ENCODE measurements at places on chromosomes 6 and 20.

GRCh38 chr6:24927985-24928745 is 7.6 kb downstream of the RIPOR2 start:
- no peak for DNase-seq

DNA sequence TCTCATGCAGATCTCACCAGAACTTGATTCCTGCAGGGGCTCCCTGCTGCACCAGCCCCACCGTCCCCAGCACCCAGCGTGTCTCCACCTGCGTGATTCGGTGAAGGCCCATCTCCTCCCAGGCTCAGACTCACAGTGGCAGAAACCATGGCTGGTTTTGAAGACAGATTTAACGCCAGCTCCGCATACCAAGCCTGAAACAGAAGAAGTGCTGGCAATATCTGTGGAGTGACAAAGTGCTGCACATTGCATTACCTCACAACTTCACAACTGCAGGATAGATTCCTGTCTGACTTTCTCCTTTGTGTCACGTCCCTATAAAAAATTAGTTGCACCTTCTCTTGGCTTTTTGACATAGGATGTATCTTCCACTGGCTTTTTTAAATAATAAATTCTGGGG is 120.7 kb downstream of the TTLL2 start:
- DNase-seq: no peak

- DNase-seq: no peak
These were observed 777.7 kb downstream of the C6orf118 start for GRCh38 chr6:164531736-164532135.

DNA sequence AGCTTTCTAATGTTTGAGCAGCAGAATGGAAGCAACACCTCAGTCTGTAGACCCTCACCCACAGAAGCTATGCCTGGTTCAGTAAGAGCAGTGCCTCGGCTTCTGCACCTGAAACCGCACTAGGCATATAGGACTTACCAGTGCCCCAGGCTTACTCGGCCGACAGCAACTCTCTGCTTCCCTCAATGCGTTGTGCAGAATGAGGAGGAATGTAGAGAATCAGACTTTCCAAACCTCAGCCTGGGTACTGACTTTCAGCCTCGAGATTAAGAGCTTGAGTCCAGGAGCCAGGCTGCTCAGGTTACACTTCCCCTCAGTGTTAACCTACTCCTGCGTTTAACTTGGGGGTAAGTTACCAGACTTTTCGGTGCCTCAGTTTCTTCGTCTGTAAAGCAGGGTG is 8.6 kb downstream of the EYA2 start:
- no peak for DNase-seq

GRCh38 chr6:41446132-41446531 is 100.0 kb upstream of the FOXP4 start:
- no peak for DNase-seq

DNA sequence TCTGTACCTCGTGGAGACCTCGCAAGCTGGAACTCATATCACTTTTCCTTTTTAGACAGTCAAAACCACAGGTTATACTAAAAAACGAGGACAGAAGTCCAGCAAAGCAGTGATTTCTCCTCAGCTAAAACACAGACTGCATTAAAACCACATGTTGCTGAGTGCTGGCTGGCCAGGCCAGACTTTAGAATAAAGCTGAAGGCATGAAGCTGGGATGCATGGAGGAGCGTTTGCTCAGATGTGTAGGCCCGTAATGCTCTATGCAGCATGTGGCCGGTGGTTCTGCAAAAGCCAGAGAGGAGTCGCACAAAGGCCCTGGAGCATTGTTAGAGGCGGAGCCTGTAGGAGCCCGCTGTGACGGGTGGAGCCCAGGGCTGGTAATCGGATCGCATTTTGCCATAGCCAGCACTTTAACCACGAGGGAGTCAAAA is 83.6 kb downstream of the SMOC2 start:
- DNase-seq: no peak

- DNase-seq: no peak
These were observed 42.8 kb upstream of the AHI1 start for GRCh38 chr6:135540207-135540840.

DNA sequence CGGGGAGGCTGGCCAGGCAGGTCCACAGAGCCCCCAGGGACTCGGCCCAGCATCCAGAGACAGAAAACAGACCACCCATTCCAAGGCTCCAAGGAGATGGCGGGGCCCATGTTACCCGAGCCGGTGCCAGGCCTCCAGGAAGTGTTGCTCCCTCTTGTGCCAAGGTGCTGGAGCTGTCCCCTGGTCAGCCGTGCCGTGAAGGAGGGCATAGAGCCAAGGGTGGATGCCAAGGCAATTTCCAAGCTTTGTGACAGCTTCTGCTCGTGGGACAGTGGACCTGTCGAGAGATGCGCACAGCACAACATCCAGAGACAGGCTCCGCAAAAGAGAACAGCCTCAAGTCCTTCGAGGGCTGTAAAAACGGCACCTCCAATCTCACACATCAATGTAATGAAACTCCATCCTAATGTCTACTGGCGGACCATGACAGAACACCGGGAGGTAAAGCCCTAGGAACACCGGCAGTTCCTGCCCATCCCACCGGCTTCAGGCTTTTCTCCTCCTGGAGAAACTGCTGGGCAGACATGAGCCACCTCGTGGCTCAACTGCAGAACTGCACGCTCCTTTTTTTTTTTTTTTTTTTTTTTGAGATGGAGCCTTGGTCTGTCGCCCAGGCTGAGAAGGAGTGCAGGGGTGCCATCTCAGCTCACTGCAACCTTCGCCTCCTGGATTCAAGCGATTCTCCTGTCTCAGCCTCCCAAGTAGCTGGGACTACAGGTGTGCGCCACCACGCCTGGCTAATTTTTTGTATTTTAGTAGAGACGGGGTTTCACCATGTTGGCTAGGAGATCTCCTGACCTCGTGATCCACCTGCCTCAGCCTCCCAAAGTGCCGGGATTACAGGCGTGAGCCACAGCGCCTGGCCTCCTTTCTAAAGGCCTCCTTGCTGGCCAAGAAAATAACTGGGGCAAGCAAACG is 30.9 kb upstream of the AVP start:
- no peak for DNase-seq

- DNase-seq: no peak
These were observed at the start of gene EYS for GRCh38 chr6:65707126-65707826. Gene EYS, minus strand, starts transcription at chr6:65707226. Its CDS starts 211,816 bp downstream, at chr6:65495410.

GRCh38 chr20:39333211-39333610 is 371.1 kb downstream of the DHX35 start:
- no peak for DNase-seq

DNA sequence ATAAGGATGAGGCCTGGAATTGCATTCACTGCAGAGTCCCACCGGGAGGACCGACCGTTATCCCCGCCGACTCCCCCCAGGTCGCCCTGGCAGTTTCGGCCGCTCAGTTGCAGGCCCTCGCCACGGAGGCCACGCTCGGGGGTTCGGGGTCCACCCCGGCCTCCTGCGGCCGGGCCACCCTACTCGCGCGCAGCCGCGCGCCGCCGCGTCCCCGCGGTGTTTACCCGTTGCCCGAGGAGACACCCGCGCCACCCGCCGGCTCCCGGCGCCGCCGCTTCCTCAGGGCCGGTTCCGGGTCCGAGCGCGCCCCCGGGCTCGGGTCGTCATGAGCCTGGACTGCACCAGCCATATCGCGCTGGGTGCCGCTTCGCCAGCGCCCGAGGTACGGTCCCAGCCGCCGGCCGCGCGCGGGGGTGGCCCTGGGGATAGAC is at the start of gene CCDC170:
Gene CCDC170, plus strand, starts transcription at position 214 of the 431 bp plus-strand sequence. Its CDS starts 112 bp downstream, at position 326.
- no peak for DNase-seq

DNA sequence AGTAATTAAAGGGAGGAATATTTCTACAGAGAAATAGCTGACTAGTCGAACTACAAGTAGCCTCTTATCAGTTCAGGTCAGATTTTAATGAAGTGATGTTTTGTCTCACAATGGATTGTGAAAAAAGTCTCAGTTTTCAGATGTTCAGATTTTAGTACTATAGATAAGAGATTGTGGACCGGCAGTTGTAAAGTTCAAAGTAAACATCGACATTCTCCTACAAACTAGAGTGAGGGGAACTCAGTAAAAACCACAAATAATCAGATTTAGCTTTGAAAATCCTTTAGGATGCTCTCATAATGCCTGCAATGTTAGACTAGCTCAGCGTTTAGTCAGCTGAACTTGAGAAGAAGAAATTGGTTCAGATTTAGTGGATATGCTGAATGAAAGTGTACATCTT is 39.9 kb downstream of the RCAN2 start:
- DNase-seq: no peak

DNA sequence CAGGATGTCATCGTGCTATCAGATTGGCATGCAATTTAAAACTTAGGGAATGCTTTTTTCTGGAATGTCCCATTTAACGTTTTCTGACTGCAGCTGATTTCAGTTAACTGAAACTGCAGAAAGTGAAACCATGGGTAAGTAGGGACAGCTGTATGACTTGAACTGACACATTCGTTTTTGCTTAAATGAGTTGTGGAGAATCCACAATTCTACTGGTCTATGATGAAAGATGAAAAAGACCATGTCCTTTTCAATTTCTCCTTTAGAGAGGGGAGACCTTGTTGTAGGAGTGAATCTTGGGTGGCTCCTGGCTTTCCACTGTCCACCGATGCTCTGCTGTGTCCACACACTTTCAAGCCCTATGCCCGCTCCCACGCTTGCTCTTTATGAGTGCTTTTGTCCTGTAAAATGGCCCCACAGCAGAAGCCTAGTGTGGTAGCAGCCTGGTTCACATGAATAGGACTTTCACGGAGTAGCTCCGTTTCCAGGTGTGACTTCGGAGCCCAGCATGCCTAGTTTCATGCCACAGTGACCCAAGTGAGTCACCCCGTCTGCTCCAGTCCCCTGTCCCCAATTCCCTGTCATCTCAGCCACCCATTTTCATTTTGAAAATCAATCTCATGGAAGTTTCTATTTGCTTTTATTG is 21.9 kb downstream of the DYNLT1 start:
- no peak for DNase-seq

- DNase-seq: no peak
These were observed 35.3 kb downstream of the KIAA0408 start for GRCh38 chr6:127423921-127424320.

- DNase-seq: no peak
These were observed 114.6 kb upstream of the HSF2 start for GRCh38 chr6:122284848-122285247.

DNA sequence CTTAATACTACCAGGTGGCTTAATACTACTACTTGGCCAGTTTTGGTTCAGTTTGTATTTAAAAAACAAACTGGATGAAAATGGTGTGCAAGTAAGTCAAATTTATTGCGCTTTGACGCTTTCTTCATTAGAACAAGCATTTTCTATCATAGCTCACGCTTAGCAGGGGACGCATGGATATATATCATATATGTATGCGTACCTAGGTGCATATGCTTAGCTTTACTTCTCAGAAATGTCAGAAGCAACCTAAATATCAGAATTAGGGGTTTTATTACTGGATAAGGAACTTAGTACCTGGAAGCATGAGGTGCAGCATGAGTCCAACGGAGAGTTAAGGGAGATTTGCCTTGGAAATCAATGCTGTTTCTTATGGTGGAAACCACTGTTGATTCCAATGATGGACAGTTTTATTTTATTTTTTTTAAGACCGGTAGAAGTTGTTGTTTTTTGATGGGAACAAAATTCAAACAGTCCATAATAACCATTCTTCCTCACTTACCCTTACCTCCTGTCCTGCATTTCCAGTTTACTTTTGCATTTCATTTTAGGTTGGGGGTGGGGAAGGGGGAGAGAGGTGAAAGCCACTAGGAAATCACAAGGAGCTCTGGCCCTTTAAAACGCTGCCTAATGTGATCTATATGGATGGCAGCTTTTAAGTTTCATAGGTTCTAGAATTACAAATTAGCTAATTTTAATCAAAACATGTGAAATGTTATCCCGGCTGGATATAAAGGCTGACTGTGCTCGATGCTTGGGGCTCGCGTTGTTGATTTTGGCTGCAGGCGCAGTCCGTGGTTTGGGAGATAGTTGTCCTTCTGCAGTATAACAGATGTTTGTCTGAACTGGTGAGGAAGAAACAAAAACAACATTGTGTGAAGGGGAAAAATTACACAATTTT is 2.1 kb downstream of the SOBP start:
- no peak for DNase-seq

DNA sequence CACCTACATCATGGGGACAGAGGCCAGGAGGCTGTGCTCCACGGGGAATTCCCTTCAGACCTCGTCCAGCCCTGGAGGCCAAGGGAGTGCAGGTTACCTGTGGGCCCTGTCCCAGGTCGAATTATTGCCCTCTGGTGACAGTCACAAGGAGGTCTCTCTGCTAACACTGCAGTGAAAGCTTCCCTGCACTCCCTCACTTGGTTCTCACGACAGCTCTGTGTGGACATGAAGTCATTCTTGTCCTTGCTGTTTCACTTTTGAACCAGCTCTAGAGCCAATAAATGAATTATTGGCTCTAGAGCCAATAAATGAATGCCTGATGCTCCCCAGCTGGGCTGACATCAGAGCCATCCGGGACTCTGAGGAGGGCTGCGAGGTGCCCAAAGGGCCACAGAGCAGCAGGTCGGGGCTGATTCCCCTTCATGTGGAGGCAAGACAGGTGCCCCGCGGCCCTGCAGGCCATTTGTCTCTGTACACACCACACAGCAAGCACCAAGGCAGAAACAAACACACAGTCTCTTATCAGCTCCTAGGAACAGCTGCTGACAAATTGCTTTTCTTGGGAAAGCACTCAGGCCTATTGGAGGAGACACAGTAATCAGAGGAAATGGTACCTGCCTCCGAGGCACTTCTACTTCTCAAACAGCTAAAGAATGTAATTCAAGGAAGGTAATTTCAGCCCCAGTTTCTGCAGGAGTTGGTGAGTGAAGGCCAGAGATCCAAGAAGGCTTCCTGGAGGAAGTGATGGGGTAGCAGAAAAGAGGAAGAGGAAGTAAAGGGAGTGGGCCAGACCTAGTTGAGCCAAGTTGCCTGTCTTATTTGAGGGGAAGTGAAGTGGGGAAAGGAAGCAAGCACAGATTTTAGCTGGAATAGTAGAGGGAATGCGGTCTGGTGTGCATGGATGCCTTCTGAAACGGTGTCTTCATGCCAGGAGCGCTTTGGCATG is 27.5 kb upstream of the TBXT start:
- no peak for DNase-seq

GRCh38 chr20:64079273-64080012 is at the start of gene RGS19:
Gene RGS19, minus strand, starts transcription at chr20:64079518. Its CDS starts 2,632 bp downstream, at chr20:64076886.
- DNase-seq: no peak

DNA sequence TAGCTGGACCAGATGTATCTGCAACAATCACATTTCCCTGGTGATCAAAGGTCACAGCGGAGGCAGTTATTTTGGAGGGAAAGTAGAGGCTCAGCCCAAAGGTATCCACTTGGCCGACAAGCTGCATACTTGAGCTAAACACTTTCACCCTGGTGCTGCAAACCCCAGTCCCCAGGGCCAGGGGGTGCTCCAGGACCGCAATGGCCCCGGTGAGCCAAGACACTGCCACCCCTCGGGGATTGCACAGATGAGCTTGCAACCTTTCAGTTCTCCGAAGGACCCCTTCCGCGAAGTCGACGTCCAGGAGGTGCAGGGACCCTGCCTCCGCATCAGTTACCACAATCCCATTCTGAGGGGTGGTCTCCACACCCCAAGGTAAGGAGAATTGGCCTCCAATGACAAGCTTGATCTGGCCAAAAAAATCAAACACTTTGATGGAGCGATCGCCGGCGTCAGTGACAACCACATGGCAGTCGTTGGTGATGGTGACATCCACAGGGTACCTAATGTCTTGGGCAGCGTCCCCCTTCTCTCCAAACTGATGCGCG is 823 bp downstream of the NHLRC1 start:
- DNase-seq: no peak
